ENCODE measurements at places on chromosomes 13 and 19. TPM values are rescaled to one million over a fixed set of nuclear protein-coding genes. Genes with fewer than 3 reads are reported as not detected.

DNA sequence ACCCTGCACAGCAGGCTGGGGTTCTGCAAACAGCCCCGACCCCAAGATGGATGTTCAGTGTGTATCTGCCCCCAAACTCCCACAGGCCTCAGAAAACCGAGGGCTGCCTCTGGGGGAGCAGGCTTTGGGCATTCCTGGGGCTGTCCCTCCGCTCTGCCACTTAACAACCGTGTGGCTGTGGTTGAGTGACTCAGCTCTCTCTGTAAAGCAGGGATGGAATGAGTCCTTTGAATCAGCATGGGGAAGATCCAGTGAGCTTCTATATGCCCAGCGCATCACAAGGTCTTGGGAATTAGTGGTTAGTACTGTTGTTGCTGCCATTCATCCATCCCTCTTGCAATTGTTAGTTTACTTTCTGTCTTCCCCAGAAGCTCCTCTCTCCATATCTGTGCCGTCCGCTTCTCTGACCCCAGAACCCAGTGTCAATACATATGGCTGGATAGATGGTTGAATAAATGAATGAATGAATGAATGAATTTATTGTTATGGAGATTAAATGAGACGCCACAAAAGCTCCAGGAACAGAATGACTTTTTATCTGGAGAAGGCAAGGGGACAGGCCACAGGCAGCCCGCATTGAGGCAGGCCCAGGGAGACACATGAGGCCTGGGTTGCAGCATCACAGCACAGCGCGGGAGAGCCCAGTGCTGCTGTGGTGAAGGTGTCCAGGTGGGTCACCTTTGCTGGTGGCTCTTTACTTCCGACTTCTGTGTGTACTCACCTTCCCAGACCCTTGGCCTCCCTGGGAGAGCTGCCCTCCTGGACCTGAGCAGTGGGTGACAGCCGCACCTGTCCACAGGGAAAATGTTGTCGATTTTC is 89.2 kb downstream of the RGCC start:
- no peak overlapping the region for H3K4me3 ChIP-seq
- H3K27me3 ChIP-seq = no peaks in the 10 kb centered on the region
- no peaks in the 10 kb centered on the region for H3K36me3 ChIP-seq
- DNase-seq = peak; percentile 63
- peaks cover 20% of the 10 kb centered on the region for H3K4me1 ChIP-seq

DNA sequence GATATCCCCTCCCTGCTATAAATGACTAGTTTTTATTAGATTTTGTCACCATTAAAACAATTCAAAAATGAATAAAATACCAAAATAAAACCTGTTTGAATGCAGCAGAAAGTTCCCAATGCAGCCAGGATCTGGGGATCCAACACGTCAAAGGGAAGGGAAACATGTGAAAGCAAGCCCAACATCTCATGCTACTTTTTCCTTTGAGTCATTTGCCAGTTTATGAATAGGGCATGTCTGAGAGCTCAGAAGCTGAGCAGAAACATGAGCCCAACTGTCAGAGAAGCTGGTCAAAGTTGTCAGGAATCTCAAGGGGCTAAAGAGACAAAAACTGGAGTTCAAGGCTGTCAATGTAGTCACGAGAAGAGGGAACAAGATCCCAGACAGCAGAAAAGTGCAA is 526.4 kb downstream of the KLF5 start:
- DNase-seq = no peak
- H3K27ac ChIP-seq = no peak overlapping the region
- H3K4me1 ChIP-seq = no peaks in the 10 kb centered on the region
- H3K27me3 ChIP-seq = no peaks in the 10 kb centered on the region

GRCh38 chr13:113980489-113981064 is 6.7 kb upstream of the C13orf46 start:
- H3K27ac ChIP-seq = no peak overlapping the region
- H3K27me3 ChIP-seq = no peaks in the 10 kb centered on the region

GRCh38 chr13:86870444-86870843 is 800.7 kb upstream of the SLITRK5 start:
- H3K36me3 ChIP-seq = no peaks in the 10 kb centered on the region
- no peaks in the 10 kb centered on the region for H3K27me3 ChIP-seq
- no peak for DNase-seq
- no peaks in the 10 kb centered on the region for H3K4me1 ChIP-seq
- H3K27ac ChIP-seq = no peak overlapping the region
- no peak overlapping the region for H3K4me3 ChIP-seq

DNA sequence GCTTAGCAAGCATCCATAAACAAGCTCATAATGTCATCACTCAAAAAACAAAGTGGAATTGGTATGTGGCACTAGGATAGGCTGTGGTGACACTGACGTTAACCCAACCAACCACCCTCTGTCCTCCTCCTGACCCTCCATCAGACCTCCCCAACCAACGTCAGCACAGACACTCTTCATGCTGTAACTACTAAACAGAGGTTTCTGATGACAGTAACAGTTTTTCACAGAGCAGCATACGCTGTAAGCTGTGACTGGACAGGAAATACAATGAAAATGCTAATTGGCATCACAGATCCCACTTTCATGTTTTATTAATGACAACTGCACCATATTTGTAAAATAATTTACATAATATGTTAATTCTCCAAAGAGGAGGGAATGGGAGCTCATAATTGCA is 238.0 kb downstream of the IRS2 start:
- H3K4me1 ChIP-seq = peaks cover 3% of the 10 kb centered on the region
- H3K36me3 ChIP-seq = no peaks in the 10 kb centered on the region
- H3K27me3 ChIP-seq = peaks cover 5% of the 10 kb centered on the region

GRCh38 chr19:38323291-38323690 is 3.6 kb downstream of the KCNK6 start:
- H3K4me3 ChIP-seq = no peak overlapping the region
- no peaks in the 10 kb centered on the region for H3K27me3 ChIP-seq
- H3K27ac ChIP-seq = no peak overlapping the region
- H3K36me3 ChIP-seq = peaks cover 19% of the 10 kb centered on the region

DNA sequence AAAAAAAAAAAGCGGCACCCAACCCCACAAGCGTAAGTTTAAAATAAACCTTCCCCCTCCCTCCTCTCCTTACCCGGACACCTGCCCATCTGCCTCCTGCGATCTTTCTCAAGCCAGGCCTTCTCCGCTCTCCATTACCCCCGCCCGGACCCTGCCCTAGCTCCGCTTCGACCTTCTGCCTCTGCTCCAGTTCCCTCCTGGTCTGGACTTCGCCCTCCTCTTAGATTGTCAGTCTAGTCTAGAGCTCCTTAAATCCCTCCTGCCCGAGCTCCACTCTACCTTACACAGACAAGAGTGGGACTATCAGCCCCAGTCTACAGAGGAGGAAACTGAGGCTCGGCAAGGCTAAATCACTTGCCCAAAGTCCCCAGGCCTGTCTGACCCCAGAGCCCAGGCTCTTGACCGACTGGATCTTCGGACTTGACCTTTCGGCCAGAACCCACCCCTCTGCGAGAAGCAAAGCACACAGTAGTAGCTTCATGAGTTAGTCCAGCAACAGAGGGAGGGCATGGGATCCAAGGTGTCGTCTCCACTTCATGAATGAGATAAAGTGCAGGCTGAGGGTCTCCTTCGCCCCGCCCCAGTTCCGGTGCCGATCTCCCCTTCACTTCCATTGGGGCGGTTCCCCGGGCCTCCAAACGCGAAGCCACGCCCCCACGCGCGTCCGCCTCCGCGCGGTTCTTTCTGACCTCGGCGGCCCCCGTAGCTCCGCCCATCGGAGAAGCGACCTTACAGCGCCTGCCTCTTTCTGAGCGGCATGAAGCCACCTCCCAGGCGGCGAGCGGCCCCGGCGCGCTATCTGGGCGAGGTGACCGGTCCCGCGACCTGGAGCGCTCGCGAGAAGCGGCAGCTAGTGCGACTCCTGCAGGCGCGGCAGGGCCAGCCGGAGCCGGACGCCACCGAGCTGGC is at the start of gene SNAPC2:
TSS of gene SNAPC2 (plus strand) at position 729 of the 909 bp plus-strand sequence. CDS start at position 758, 29 bp downstream.
- H3K27ac ChIP-seq = peak within 1 kb of the TSS; percentile 84
- H3K4me1 ChIP-seq = peaks cover 33% of the 10 kb centered on the region
- H3K4me3 ChIP-seq = peak within 1 kb of the TSS; percentile 83
- DNase-seq = peak; percentile 98

GRCh38 chr13:95267662-95268342 is 33.4 kb downstream of the ABCC4 start:
- peaks cover 37% of the 10 kb centered on the region for H3K36me3 ChIP-seq
- H3K4me3 ChIP-seq = no peak overlapping the region
- peaks cover 4% of the 10 kb centered on the region for H3K4me1 ChIP-seq
- no peaks in the 10 kb centered on the region for H3K27me3 ChIP-seq
- DNase-seq = no peak

CEACAM16 gene
- total RNA-seq = not detected

ZIM2 gene
- total RNA-seq = not detected

All from activated CD4-positive, alpha-beta memory T cell treated with anti-CD3 and anti-CD28 coated beads for 36 hours (primary cell).